ENCODE measurements at places on chromosomes 5 and 9.

- DNase-seq: no peak
Observed at GRCh38 chr5:154740957-154741356, 14.2 kb upstream of the LARP1 start.

- no peak for DNase-seq
Observed at GRCh38 chr5:36802187-36802586, 74.4 kb upstream of the NIPBL start.

DNA sequence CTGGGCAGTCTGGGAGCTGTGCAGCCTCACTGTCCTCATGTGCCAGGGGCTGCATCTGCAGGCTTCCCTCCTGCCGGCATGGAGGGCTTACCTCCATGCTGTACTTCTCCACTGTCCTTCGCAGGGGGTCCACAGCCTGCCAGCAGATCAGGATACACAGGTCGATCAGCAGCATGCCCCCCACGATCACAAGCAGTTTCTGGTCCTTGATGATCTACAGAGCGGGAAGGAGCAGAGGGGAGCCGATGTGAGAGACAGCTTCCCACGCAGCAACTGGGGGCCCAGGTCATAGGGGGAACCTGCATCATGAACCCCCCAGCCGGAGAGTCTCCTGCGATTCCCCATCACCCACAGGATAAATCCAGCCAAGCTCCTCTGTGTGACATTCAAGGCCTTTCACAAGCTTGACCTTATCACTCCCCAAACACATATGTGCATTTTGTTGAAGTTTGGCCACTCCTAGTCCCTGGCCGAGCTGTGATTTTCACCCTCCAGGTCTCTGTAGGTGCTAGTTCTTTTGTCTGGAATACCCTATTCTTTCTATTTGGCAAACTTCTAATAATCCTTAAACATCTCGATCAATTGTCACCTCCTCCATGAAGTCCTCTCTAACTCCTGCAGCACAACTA, 107.3 kb upstream of the TBC1D2 start:
- no peak for DNase-seq

DNA sequence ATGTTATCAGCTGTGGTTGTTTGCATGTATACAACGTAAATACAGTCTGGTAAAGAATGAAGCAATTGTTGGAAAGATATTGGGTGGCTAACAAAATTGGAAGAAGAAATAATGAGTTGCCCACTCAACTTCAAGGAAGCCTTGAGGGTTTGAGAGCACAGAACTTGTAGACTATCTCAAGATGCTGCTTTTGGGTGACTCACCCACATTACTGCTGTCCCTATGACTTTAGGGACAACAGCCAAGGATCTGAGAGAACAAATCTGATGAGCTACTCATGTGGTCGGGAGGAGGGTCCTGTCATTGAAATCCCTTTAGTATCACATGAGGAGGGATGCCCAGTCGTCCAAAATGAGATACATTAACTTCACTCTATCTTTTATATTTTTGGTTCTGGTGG, 261.8 kb downstream of the GAS1 start:
- no peak for DNase-seq

GRCh38 chr9:135609366-135609955, 29.9 kb downstream of the GLT6D1 start:
- DNase-seq: no peak

GRCh38 chr5:148816782-148817181, 9.6 kb upstream of the ADRB2 start:
- no peak for DNase-seq

DNA sequence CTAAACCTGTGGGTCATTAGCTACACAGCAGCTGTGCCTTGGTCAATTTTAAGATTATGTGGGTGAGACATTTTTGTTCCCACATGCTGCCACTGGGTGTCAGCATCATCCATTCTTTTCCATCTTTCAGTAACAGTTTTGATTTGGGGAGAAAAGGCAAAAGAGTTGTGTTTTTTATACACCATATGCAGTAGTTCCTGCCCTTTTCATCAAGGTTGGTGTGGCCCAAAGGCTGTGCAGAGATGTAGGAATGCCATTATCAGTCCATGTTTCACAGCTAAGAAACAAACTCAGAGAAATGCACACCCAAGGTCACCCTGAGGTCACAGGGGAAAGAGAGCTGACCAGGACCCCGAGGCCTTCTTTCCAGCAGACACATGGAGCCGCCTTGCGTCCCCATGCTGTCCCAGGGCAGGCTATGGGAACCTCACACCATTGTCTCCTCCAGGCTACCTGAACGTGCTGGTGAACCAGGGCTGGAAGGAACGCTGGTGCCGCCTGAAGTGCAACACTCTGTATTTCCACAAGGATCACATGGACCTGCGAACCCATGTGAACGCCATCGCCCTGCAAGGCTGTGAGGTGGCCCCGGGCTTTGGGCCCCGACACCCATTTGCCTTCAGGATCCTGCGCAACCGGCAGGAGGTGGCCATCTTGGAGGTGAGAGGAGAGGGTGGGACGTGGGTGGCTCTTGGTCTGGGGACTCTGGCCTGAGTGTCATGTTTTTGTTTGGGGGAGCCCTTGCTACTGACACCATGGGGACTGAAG, 27.8 kb upstream of the GRPEL2 start:
- DNase-seq: no peak

DNA sequence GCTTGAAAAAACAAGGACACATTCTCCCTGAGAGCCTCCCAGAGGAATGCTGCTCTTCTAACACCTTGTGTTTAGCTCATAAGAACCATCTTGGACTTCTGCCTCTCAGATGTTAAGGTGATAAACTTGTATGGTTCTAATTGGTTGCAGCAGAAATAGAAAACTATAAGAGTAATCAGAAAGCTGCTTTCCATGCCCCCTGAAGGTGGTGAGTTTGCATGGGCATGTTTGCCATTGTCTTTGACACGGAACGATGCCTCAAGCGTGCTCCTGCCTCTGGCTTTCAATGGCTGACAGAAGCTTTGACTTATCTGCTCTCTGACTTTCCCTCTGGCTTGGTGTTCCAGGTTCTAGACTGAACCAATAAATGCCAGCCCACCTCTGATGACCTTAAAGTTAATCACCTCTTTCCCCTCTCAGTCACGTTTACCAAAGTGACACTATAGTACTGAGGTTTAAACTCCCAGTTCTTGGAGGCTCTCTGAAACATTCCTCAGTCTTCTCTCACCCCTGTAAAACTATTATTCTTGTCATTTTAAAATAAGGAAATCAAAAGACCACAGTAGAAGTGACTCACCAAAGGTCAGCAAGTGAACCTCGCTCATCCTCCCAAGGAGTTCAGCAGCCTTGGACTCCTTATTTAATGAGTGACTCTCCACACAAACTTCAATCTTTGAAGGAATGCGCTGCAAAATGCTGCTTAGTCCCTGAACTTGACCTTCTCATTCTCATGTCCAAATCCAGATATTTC, 103.6 kb downstream of the PIK3R1 start:
- no peak for DNase-seq

DNA sequence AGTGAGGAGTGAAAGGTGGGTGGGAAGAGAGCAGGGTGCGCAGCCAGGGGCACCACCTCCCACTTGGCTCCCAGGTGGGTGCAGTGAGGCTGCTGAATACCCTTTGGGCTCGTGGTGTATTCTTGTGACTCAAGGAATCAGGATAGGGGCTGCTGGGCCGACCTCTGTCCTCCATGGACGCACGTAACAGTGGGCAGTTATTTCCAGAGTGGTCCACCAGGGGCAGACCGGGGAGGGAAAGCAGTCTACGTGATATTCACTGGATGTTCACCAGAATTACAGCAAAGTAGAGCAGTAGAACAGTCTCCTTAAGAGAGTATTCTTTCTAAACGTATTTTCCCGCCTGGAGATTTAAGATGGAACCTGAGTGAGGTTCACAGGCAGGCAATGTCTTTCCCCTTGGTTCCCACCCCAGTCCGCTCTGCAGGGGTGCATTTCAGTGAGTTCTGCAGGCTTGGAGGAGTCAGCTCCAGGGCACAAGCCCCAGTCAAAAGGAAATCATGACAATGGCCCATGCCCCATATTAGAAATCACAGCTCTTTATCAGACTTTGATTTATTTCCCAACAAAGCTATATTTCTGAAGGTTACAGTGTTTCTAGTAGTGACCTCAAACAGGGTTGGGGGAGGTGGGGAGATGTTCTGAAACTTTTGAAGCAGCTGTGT, 88.7 kb downstream of the SYK start:
- no peak for DNase-seq

GRCh38 chr9:98222885-98223691, 30.7 kb upstream of the CORO2A start:
- DNase-seq: no peak

DNA sequence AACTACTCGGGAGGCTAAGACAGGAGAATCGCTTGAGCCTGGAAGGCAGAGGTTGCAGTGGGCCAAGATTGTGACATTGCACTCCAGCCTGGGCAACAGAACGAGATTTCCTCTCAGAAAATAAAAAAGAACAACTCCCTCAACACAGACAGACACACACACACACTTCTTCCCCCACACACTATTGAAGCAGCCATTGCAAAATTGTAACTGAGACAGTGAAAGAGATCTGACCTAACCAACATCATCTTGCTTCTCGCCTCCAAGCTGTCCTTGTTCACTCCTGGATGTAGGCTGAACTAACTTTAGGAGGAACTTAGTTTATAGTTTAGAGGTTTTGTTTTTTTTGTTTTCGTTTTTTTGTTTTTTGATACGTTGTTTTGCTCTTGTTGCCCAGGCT, 13.0 kb upstream of the PLIN2 start:
- DNase-seq: no peak

DNA sequence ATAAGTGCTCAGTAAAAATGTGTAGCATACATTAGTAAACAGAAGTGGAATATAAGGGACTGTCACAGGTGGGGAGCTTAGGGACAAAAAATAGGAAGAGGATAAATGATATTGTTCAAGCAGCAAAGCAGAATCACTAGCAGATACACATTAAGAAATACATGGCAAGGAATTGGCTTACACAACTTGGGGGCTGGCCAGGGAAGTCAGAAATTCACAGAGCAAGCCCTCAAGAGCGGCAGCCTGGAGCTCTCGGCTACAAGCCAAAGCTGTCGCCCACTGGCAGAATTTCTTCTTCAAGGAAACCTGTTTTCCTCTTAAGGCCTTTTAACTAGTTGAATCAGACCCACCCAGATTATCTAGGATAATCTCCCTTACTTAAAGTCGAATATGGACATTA, 73.0 kb upstream of the SMIM23 start:
- DNase-seq: no peak

GRCh38 chr5:69224520-69224919, 10.2 kb upstream of the CDK7 start:
- no peak for DNase-seq

DNA sequence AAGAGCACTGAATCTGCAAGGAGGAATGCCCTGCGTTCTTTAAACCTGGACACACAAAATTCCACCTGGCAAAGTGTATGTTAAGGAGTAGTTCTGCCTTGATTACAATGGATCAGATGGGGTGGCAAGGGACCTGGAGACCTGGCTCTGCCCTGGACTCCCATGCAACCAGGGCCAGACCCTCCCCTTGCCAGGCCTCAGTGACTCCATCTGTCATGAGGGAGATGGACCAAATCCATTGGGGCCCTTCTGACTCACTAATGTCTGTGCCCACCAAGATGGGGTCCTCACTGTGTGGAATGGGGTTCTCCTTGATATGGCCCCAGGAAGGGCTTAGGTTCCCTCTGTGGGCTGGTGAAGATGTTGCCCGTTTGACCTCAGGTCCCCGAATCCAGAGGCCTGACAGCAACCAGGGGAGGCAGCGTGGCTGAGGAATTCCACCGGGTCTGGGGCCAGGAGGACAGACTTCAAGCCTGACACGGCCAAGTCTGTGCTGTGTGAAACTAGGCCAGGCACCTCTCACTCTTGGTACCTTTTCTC, 100.3 kb downstream of the PAX5 start:
- no peak for DNase-seq

DNA sequence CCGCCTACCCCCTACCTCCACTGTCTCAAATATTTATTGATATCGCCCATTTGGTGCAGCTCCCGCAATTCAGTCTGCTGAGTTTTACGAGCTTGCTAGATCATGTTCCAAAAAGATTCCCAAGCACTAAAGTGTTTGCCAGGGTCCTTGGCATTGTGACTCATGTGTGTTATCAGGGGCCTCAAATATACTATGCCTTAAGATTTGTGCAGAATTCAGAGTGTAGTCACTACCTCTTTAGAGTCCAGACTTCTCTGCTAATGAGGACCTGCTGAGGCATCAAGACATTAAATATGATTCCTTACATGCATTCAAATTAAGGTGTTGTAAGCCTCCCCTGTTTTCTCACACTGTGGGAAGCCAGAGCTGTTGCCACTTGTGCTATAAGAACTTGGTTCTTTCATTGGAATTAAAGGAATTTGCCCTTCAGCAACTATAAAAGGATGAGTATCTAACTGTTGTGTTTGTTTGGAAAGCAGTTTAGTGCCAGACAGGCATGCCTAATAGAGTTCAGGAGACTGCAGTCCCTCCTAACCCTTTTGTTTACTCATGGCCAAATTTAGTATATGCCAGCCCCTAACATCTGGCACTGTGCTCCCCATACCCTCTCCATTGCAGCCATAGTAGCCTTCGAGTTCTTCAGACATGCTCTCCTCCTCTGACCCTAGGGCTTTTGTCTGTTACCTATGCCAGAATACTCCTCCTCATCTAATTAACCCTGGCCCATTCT, 316.4 kb downstream of the NR3C1 start:
- no peak for DNase-seq

DNA sequence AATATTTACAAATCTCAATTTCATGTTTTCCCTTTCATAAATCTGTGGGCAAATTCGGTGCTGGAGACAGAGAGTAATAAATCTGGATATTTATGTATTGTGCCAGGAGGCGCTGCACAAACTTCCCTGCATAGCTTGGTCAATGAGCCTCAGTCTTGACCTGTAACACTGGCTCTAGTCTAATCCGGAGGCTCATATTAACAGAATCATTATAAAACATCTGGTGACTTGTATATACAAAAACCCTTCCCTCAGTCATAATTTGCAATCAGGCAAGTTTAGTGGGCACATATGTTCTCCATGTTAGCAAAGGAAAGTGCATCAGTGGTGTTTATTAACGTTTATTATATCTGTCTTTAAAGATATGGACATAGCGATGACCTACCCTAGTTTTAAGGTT, 104.0 kb upstream of the BNC2 start:
- DNase-seq: no peak

GRCh38 chr5:133706506-133707430, 94.4 kb upstream of the FSTL4 start:
- DNase-seq: no peak

- no peak for DNase-seq
Observed at GRCh38 chr9:131668439-131669268, 71.2 kb downstream of the RAPGEF1 start.

GRCh38 chr5:154519359-154519758, 41.3 kb upstream of the HAND1 start:
- peak; percentile 47 for DNase-seq
